ENCODE measurements at places on chromosomes 11 and 22. TPM values are rescaled to one million over a fixed set of nuclear protein-coding genes. Genes with fewer than 3 reads are reported as not detected.

Gene SMIM35
- total RNA-seq, result not detected

Gene LARGE2
- total RNA-seq, result 1.6 TPM

Gene C11orf87
- total RNA-seq, result not detected

Gene MRPL16
- total RNA-seq, result 64.2 TPM

Gene ENTHD1
- total RNA-seq, result not detected

Gene LTO1
- 30.3 TPM for total RNA-seq

Gene OR8A1
- total RNA-seq, result not detected

Gene OR2AT4
- not detected for total RNA-seq

Gene OR5M8
- total RNA-seq, result not detected

Gene TBX10
- total RNA-seq, result not detected

Gene TIMP3
- 1.3 TPM for total RNA-seq

Gene CHST1
- 1.9 TPM for total RNA-seq

Gene PANX3
- not detected for total RNA-seq

Gene DAGLA
- 6.2 TPM for total RNA-seq

Gene CD248
- not detected for total RNA-seq

Gene OR8G1
- not detected for total RNA-seq

Gene CAVIN3
- total RNA-seq, result 25.3 TPM

Gene SCGB1D2
- 0.48 TPM for total RNA-seq

Data from A549 treated with Mapracorat at 1 μM for 4 hours (cell line).